ENCODE measurements at places on chromosomes 4 and X. TPM values are rescaled to one million over a fixed set of nuclear protein-coding genes. Genes with fewer than 3 reads are reported as not detected.

Gene SSX4
- not detected for total RNA-seq

Gene GLOD5
- not detected for total RNA-seq

Gene NXT2
- total RNA-seq: 6.9 TPM

Gene NPY2R
- total RNA-seq: not detected

Gene ZAR1
- total RNA-seq: not detected

Gene FAM9B
- 0.40 TPM for total RNA-seq

Gene UPF3B
- 18.5 TPM for total RNA-seq

Gene INTU
- 5.9 TPM for total RNA-seq

Gene MND1
- 9.7 TPM for total RNA-seq

Gene ESX1
- not detected for total RNA-seq

Gene REPS2
- 6.9 TPM for total RNA-seq

DNA sequence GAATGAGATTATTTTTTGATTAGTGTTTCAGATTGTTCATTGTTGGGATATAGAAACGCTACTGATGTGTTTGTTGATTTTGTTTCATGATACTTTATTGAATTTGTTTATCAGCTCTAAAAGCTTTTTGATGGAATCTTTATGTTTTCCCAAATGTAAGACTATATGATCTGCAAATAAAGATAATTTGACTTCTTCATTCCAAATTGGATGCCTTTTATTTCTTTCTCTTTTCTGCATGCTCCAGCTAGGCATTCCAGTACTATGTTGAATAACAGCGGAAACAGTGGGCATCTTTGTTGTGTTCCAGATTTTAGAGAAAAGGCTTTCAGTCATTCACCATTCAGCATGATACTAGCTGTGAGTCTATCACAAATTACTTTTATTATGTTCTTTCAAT is 21.8 kb downstream of the SPANXN4 start:
- no peaks in the 10 kb centered on the region for H3K27me3 ChIP-seq
- no peaks in the 10 kb centered on the region for H3K4me1 ChIP-seq
- H3K36me3 ChIP-seq: no peaks in the 10 kb centered on the region
- no peak overlapping the region for H3K4me3 ChIP-seq

- no peaks in the 10 kb centered on the region for H3K36me3 ChIP-seq
- no peak overlapping the region for H3K27ac ChIP-seq
- H3K4me3 ChIP-seq: no peak overlapping the region
- H3K4me1 ChIP-seq: no peaks in the 10 kb centered on the region
Observed at GRCh38 chr4:183596067-183596757, 62.8 kb downstream of the RWDD4 start.

- peaks cover 7% of the 10 kb centered on the region for H3K36me3 ChIP-seq
- peaks cover 8% of the 10 kb centered on the region for H3K4me1 ChIP-seq
- H3K27ac ChIP-seq: no peak overlapping the region
- H3K4me3 ChIP-seq: no peak overlapping the region
Observed at GRCh38 chr4:113548303-113548702, 213.2 kb downstream of the CAMK2D start.

DNA sequence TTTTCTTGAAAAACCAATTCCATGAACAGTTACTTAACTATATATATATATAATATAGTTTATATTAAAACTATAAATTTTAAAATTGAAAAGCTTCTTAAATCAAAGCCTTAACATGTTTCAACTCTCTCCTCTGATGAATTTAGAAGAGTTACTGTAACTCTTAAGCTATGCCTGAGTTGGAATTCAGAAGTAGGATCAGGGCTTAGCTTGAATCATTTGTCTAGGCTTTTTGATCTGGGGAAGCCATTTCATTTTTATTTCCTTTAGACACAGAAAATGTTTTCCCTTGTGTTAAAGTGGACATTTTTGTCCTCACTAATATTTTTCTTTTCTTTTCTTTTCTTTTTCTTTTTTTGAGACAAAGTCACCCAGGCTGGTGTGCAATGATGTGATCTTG is 40.4 kb upstream of the PDLIM5 start:
- H3K27ac ChIP-seq: peak overlapping the region; percentile 99
- H3K27me3 ChIP-seq: no peaks in the 10 kb centered on the region
- H3K36me3 ChIP-seq: peaks cover 5% of the 10 kb centered on the region
- peaks cover 23% of the 10 kb centered on the region for H3K4me1 ChIP-seq
- H3K4me3 ChIP-seq: peak overlapping the region; percentile 65

- H3K36me3 ChIP-seq: no peaks in the 10 kb centered on the region
- DNase-seq: no peak
Observed at GRCh38 chrX:45164021-45164621, 36.6 kb downstream of the DIPK2B start.

GRCh38 chr4:156773648-156774357 is 197.8 kb downstream of the PDGFC start:
- peaks cover 7% of the 10 kb centered on the region for H3K36me3 ChIP-seq
- no peak for DNase-seq
- peak overlapping the region; percentile 58 for H3K4me3 ChIP-seq
- peaks cover 33% of the 10 kb centered on the region for H3K4me1 ChIP-seq

DNA sequence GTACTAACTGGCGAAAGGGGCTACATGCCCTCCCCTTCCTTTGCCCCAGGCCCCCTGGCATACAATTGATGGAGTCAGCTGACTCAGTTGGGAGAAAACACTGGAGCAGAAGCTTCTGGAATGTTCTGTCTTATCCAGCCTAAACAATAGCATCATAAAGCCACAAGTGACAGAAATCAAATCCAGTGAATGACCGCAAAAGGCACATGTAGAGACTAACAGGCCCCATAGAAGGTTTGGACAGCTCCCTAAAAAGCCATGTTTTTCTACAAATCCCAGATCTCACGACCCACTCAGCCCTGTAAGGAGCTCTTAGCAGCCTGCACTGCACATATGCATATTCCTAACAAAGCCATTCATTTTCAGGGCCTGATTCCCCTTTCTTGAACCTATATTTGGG is 25.1 kb downstream of the SCARB2 start:
- H3K4me3 ChIP-seq: no peak overlapping the region
- DNase-seq: no peak
- H3K27me3 ChIP-seq: no peaks in the 10 kb centered on the region
- H3K27ac ChIP-seq: no peak overlapping the region
- H3K4me1 ChIP-seq: peaks cover 7% of the 10 kb centered on the region

DNA sequence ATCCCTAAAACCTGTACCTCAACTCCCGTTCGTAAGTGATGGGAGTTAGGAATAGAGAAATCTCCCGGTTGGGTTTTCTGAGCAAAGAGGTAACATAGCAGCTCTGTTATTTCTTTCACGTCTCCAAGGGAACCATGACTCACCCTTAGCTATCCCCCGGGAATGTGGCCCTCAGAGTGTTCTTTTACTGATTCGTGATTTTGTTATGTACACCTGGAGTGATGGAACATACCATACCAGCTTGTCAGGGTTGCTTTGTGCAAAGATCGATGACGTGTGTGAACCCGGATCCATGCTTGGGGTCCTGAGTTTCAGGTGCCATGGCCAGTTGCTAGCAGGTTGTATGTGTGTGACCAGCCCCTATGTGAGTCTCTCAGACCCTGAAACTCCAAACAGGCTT is 52.6 kb downstream of the HPRT1 start:
- H3K27ac ChIP-seq: peak overlapping the region; percentile 84
- H3K27me3 ChIP-seq: peaks cover 11% of the 10 kb centered on the region
- H3K4me1 ChIP-seq: peaks cover 17% of the 10 kb centered on the region
- DNase-seq: peak; percentile 62
- H3K36me3 ChIP-seq: peaks cover under 1% of the 10 kb centered on the region

GRCh38 chr4:81758574-81759264 is 287.0 kb upstream of the RASGEF1B start:
- no peaks in the 10 kb centered on the region for H3K4me1 ChIP-seq
- no peak for DNase-seq
- no peaks in the 10 kb centered on the region for H3K36me3 ChIP-seq

- no peaks in the 10 kb centered on the region for H3K4me1 ChIP-seq
- no peak for DNase-seq
- peaks cover 29% of the 10 kb centered on the region for H3K27me3 ChIP-seq
- no peak overlapping the region for H3K27ac ChIP-seq
Observed at GRCh38 chrX:76453737-76454406, 26.4 kb downstream of the MAGEE1 start.

DNA sequence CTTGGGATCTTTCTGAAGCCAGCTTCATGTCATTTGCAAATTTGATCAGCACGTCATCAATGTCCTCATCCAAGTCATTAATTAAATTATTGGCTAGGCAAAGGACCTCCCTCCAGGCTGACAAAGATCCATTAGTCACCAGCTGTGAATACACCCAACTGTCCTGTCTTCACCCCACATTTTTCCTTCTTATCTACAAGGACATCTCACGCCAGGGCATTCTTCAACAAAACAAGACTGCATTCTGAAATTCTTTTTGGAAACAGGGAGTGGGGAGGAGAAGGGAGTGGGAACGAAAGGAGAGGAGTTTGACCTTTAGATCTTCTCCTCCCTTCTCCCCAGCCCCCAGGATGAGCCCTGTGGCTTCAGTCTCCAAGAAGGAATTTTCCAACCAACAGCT is 32.7 kb downstream of the NLGN3 start:
- no peak for DNase-seq
- no peaks in the 10 kb centered on the region for H3K4me1 ChIP-seq
- no peak overlapping the region for H3K4me3 ChIP-seq

- no peaks in the 10 kb centered on the region for H3K36me3 ChIP-seq
- H3K27ac ChIP-seq: no peak overlapping the region
- DNase-seq: no peak
Observed at GRCh38 chr4:141026900-141027299, 106.4 kb downstream of the RNF150 start.

DNA sequence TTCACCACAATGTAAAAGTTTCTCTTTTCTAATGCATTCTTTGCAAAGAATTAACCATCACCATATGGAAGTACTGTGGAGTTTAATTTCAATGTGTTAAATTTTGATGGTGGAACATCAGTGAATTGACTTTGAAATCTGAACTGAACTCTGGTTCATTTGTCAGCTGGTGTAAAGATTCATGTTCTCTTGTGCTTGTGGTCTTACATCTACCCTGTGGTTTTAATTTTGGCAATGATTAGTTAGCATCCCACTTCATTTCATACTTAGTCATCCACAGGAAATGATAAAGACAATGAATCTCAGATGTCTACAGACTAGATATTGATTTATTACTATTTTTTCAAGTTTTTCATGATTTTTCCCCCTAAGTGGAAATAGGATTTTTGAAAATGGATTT is 77.8 kb downstream of the GRID2 start:
- H3K4me1 ChIP-seq: no peaks in the 10 kb centered on the region
- DNase-seq: peak; percentile 9
- no peak overlapping the region for H3K27ac ChIP-seq
- no peaks in the 10 kb centered on the region for H3K36me3 ChIP-seq
- no peaks in the 10 kb centered on the region for H3K27me3 ChIP-seq

GRCh38 chr4:139655116-139655515 is 10.5 kb upstream of the MGST2 start:
- no peak overlapping the region for H3K27ac ChIP-seq
- no peaks in the 10 kb centered on the region for H3K27me3 ChIP-seq
- no peak overlapping the region for H3K4me3 ChIP-seq
- peaks cover 35% of the 10 kb centered on the region for H3K4me1 ChIP-seq

DNA sequence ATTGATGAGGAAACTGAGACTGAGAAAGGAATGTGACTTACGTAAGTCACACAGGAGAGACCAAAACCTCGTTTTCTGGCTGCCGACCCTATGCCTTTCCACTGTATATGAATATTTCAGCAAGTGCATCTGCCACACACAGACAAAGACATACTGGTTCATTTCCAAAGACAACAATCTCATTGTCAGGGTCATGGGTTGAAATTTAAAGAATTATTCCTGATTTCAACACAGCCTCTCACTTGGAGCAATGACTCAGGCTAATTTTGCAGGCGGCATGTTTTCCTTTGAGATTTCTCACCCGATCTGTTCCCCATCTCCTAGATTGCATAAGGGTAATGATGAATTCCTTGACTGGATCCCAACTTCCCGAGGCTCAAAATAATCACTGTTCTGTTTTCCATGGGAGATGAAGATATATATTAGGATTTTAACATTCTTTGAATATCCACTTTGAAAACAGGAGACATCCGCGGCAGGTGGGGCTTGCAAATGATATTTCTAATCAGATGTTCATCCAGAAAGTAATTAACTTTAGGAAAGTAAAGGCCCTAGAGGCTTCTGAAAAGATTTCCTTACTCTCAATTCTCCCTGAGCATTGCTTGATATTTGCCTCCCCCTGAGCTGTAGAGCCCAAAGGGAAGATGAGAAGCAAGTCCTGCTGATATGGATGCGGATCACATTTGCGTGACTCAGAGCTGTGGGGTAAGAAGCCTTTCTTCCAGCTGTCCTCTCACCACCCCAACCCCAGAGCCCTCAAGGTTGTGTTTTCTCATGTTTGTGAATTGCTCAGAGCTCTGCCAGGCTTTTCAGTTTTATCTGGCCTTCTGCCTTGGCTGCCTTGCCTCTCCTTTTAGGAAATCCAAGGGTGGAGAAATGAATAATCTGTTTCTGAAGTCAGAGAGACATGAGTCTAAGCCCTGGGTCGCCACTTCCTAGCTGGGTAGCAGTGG is 361.1 kb upstream of the BOD1L1 start:
- H3K4me1 ChIP-seq: peaks cover 39% of the 10 kb centered on the region
- peak; percentile 98 for DNase-seq
- peaks cover 6% of the 10 kb centered on the region for H3K36me3 ChIP-seq
- peak overlapping the region; percentile 75 for H3K27ac ChIP-seq
- H3K27me3 ChIP-seq: peaks cover 13% of the 10 kb centered on the region

GRCh38 chrX:72121383-72121782 is 10.3 kb downstream of the RTL5 start:
- peak; percentile 74 for DNase-seq
- no peaks in the 10 kb centered on the region for H3K36me3 ChIP-seq
- H3K4me3 ChIP-seq: no peak overlapping the region
- peaks cover 73% of the 10 kb centered on the region for H3K27me3 ChIP-seq
- peaks cover 5% of the 10 kb centered on the region for H3K4me1 ChIP-seq

- peak overlapping the region; percentile 31 for H3K27ac ChIP-seq
- peak; percentile 24 for DNase-seq
- H3K4me1 ChIP-seq: no peaks in the 10 kb centered on the region
- H3K36me3 ChIP-seq: peaks cover 5% of the 10 kb centered on the region
- no peaks in the 10 kb centered on the region for H3K27me3 ChIP-seq
- H3K4me3 ChIP-seq: no peak overlapping the region
Observed at GRCh38 chr4:2142630-2143427, 83.7 kb downstream of the NAT8L start.

GRCh38 chr4:81852031-81852715 is 380.5 kb upstream of the RASGEF1B start:
- H3K36me3 ChIP-seq: no peaks in the 10 kb centered on the region
- no peak overlapping the region for H3K27ac ChIP-seq
- DNase-seq: no peak
- H3K4me1 ChIP-seq: no peaks in the 10 kb centered on the region
- H3K4me3 ChIP-seq: no peak overlapping the region
- H3K27me3 ChIP-seq: no peaks in the 10 kb centered on the region

DNA sequence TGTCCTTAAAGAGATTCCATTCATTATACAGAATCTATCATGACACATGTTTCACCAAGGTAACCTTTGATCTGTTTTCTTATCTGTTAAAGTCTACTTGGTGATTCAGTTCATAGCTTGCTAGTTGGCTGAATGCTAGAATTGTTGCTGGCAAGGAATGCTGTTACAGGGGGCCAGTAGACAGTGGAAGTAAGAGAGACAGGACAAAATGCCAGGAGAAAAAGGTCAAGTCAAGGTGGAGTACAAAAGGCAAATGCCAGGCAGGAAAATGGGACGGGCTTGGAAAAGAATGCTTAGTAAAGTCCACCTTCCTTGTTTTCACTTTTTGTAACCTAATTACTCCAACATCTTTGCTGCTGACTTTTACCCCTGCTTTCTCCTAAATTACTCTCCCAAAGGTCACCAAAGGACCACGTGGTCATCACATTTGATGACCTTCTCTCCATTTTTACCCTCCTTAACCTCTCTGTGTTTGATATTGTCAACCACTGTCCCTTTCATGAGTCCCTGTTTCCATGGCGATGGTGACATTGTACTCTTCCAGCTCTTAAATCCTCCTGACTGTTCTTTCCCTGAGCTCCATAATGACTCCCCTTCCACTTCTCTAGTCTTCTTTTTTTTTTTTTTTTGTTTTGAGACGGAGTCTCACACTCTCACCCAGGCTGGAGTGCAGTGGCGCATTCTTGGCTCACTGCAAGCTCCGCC is 24.5 kb upstream of the TAPT1 start:
- no peaks in the 10 kb centered on the region for H3K36me3 ChIP-seq
- H3K27ac ChIP-seq: no peak overlapping the region
- no peaks in the 10 kb centered on the region for H3K27me3 ChIP-seq
- no peak for DNase-seq

All from MCF 10A (cell line).